AG09319 (cell line): ENCODE measurements at places on chromosomes 7 and 10.

DNA sequence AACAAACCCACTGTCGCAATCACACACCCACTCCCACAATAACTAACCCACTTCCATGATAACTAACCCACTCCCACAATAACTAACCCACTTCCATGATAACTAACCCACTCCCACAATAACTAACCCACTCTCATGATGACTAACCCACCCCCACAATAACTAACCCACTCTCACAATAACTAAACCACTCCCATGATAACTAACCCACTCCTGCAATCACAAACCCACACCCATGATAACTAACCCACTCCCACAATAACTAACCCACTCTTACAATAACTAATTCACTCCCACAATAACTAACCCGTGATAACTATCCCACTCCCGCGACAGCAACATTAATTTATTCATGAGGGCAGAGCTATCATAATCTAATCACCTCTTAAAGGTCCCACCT, 105.8 kb downstream of the COL13A1 start:
- no peak for DNase-seq

DNA sequence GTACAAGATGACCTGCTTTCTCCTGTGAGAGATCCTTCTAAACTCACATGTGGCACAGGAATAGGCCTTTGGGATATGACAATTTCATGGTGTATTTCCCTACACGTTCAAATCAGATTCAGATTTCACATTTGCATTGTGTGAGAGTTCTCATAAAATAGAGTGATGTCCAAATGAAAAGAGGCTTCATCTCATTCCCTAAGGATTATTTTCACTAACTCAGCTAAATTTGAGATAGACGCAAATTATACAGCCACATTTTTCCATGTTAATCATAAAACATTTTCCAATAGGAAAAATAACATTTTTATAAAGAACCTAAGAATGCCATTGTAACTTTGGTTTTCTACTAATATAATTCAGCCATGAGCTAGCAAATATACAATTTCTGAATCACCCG, 35.5 kb upstream of the PARD3 start:
- no peak for DNase-seq

DNA sequence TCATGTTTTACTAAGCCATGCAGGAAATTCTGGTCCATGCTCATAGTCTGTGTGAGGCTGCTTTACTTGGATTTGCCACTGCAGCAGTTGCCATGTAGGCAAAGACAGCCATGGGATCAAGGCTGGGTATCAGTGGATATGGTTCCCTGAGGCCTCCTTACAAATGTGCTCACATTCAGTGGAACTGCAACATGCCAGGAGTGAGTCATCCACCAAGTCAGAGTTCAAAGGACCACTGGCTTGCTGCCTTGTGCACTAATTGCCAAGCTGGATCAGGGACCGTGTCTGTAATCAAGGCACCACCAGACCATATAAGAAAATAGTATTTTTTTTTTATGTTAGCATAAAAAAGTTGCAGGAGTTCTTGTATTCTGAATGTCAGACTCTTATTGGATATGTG, 101.0 kb downstream of the CDCA7L start:
- DNase-seq, result no peak

- DNase-seq, result no peak
Measured at GRCh38 chr10:131620314-131620713, 280.5 kb upstream of the PPP2R2D start.

DNA sequence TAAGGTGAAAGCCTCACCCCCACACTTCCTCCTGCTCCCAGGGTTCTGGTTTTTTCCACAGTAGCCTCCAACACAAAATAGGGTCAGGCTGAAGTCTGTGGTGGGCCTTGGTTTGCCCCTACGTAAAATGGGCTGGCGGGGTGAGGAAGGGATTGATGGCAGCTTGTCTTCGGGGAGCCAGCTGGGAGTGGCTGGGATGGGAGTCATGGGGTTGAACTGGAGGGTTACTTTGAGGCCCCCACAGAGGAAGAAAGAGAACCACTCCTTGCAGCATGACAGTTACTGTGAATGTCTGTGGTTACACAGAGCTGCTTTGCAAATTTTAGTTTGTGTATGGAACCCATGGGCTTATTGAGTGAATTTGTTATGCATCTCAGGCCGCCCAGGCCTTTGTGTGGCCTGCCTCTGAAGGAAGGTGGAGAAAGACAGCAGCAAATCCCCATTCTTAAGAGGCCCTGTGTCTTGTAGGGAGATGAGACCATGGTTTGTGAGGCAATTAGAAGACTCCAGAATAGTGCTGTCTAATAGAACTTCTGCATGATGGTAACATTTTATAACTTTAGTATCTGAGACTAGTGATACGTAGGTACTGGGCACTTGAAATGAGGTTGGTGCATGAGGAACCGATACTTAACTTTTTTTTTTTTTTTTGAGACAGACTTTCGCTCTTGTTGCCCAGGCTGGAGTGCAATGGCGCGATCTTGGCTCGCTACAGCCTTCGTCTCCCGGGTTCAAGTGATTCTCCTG, 8.1 kb downstream of the TRIM8 start:
- no peak for DNase-seq

- DNase-seq, result no peak
Measured at GRCh38 chr7:97118306-97118917, 914 bp downstream of the SDHAF3 start.

DNA sequence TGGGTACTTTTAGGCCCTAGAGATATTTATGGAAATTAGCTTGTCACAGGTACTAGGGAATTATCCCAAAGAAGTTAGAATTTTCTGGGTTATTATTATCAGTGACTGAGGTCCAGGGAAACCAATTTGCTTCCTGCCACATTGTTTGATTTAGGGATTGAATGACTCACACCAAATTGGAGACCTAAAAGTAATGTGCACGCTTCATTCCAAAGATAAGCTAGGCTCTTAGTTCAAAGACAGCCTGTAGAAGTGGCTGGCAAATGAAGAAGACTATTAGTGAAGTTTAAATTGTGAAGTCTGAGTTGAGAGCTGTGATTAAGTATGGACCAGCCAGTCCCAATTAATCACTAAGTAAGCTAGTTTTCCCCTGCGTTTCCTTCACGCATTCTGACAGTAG, 188.1 kb upstream of the MYO3A start:
- DNase-seq, result no peak

DNA sequence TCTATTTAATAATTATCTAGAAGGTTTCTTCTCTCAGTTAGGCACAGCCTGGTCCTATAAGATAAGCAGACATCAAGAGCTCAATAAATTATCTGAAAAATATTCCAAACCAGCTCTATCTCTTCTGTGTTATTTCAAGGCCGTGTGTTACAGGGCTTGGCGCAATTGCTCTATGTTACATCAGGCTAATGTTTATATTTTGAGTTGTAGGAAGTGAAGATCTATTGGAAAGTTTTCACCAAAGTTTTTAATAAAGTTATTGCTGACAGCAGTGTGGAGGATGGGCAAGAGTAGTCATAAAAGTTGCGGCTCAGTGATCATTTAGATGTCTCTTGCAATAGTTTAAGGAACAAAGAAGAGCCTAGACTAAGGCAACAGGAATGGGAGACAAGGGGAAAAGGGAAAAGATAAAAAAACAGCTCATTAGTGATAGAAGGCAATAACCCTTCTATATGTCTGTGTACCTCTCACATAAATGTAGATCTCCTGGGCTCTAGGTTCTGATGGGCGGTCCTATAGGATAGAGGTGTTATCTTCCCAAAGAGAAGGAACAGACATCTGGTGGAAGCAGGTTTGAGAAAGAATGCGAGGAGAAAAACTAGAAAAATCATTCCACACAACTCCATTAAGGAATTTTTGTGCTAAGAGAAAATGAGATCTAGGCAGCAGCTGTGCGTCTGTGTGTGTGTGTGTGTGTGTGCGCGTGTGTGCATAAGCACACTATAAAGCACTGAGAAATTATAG, 5.9 kb upstream of the ANKRD7 start:
- no peak for DNase-seq

DNA sequence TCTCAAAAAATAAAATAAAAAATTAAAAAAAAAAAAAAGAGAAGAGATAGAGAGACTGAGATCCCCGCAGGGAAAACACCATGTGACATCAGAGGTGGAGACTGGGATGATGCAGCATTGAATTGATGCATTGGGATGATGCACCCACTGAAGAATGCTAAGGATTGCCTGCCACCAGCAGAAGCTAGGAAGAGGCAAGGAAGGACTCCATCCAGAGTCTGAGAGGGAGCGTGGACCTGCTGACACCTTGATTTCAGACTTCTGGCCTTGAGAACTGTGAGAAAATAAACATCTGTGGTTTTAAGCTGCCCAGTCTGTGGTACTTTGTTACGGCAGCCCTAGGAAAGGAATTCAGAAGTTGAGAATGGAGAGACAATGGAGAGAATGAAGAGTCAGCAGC, 89.8 kb upstream of the PRPS1L1 start:
- DNase-seq, result no peak

DNA sequence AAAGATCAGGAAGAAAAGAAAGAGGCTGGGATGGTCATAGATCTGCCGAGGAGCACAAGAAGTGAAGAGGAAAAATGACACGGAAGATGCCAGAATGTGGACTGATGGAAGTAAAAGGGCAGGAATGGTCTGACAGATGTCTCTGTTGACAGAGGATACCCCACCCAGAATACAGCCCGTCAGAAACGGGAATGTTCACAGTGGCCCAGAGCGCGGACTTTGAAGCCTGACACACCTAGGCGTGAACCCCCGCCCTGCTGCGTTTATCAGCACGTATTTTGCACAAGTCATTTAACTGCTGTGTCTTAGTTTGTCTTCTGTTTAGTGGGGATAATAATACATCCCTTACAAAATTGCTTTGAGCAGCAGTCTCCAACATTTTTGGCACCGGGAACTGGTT, 27.1 kb downstream of the AKR1B1 start:
- no peak for DNase-seq

- DNase-seq, result no peak
Measured at GRCh38 chr10:15426558-15426957, 55.5 kb upstream of the FAM171A1 start.

GRCh38 chr10:12394241-12395033, 45.1 kb downstream of the CAMK1D start:
- no peak for DNase-seq

- no peak for DNase-seq
Measured at GRCh38 chr10:99429517-99430095, 818 bp downstream of the GOT1 start.

DNA sequence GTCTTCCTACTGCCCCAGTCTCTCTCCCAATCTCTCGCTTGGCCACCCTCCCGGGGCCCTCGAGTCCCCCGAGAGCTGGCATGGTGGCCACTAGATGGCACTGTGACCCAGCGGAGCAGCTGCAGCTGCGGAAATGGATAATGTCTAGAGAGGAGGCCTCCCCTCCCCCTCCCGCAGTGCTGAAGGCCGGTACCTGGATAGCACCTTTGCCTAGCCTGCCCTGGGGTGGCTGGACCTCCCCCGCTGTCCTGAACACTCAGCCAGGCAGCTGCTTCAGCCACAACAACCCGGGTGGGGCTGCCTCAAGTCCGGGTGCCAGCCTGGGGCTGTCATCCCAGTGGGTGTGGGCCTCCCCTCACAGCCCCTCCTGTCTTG, 65.2 kb downstream of the GOLGA7B start:
- DNase-seq, result peak; percentile 3

- no peak for DNase-seq
Measured at GRCh38 chr10:52318136-52318701, 4.1 kb downstream of the DKK1 start.

DNA sequence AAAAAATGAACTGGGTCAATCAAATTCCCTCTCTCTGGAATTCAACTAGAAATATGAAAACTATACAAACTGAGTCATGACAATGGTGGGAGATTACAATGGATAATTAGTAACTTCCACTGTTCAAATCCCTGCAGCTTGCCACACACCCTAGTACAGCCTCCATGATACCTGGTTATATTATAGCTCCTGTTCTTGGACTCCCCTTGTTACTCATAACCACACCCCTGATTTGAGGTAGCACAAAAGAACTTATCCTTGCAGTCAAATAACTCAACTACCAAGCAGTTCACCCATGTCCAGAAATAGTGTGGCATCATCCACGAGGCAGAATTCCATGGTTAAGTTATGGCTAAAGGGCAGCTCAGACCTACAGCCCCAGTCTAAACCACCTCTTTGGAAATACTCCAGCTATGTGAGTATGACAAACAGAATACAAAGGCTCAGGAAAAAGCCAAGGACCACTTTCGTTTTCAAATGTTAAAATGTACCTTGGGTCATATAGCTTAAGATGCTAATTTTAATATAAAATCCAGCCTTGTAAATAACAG, 164.7 kb downstream of the CPEB3 start:
- no peak for DNase-seq

- no peak for DNase-seq
Measured at GRCh38 chr10:75531571-75532031, 100.2 kb downstream of the LRMDA start.

GRCh38 chr7:18671176-18671575, 175.6 kb downstream of the HDAC9 start:
- DNase-seq, result no peak

GRCh38 chr7:79091661-79092060, 361.8 kb downstream of the MAGI2 start:
- DNase-seq, result no peak

DNA sequence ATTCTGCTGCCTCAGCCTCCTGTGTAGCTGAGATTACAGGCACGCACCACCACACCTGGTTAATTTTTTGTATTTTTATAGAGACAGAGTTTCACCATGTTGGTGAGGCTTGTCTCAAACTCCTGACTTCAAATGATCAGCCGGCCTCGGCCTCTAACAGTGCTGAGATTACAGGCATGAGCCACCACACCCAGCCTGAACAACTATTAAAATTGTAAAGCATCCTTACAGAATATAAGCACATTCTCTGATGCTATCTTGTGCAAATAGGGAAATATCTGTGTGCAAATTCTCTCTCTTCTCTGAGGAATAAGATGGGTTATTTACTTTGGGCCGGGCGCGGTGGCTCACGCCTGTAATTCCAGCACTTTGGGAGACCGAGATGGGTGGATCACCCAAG, 12.5 kb downstream of the NUDCD3 start:
- no peak for DNase-seq

DNA sequence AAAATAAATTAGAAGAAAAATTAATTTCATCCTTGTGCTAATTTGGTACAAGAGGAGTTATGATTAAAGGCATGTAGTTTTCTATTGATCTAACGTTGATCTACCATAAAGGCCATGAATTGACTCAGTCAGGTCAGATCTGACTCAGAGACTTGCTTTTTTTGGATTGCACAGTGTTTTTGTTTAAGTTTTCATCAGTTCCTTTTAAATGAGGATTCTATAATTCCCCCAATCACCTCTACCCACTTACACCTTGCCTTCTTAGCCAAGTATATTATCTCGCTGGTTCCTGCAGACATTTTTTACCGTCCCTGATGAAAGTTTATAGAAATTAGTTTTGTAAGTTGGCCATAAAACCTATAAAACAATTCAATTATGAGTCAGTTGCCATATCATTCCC, 132.4 kb upstream of the PALS2 start:
- DNase-seq, result no peak
